ENCODE measurements at places on chromosomes 4 and X.
A peak's percentile ranks its signal among the peaks of the same experiment; 100 is the strongest.

- DNase-seq: no peak
Observed at GRCh38 chr4:95014068-95014467, 256.3 kb downstream of the BMPR1B start.

GRCh38 chr4:57249083-57249482 is 138.9 kb upstream of the IGFBP7 start:
- no peak for DNase-seq

GRCh38 chrX:30821116-30821515 is 67.9 kb downstream of the TAB3 start:
- no peak for DNase-seq

GRCh38 chrX:97155816-97156215 is 272.1 kb downstream of the RPA4 start:
- DNase-seq: no peak

DNA sequence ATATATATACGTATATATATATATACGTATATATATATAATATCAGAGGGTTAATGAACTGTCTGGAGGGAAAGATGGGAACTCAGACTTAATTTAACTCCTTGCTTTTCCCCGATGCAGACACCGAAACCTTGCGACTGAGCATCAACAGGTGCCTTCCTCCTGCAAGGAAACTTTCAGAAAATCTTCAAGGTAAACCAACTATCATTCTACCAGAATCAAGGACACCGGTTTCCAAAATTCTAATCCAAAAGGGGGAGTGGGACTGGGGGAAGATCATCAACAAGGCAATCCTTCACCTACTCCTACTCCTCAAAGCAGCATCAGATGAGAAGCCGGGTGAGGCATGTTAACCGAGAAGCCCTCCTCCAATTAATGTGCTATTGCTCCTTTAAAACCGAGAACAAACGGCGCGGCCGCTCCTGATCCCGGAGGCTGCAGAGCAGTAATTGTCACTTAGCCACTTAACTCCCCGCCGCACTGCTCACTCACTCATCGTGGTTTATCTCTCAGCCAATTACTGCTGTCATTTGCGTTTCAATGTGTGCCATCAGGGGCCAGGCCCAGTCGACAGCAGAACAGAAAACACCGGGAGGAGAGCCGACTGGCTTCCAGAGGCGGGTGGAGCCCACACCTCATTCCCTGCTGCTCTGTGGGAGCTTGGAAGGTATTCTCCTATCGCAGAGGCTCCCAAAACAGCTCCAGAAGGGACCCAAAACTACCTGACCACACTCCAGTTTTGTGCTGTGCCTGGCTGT is 61.7 kb downstream of the MAML3 start:
- peak; percentile 78 for DNase-seq

DNA sequence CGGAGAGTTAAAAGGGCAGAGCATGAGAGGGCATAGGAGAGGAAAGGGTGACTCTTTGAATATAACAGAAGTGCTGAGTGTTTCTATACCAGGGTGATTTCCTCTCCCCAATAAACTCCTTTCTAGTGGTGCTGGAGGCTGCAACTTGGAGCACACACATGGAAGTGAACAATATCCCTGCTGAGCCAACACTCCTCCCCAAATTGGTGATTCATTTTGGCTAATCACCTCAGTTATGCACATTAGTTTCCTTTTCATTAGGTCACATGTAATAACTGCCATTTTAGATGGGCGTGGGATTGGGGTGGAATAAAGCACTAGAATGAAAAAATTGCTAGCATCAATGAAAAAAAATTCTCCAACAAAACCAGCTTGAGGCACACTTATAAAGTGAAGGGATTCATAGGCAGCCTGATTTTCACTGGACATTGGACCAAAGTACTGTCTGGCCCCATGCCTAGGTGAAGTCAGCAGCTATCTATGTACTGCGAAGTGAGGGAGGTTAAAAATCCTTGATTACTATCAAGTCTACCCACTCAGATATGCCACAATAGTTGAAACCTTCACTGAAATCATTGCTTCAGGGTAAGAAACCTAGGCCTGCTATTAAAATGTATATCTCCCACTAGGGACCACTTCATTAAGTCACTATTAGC is 174.0 kb downstream of the GLUD2 start:
- no peak for DNase-seq

DNA sequence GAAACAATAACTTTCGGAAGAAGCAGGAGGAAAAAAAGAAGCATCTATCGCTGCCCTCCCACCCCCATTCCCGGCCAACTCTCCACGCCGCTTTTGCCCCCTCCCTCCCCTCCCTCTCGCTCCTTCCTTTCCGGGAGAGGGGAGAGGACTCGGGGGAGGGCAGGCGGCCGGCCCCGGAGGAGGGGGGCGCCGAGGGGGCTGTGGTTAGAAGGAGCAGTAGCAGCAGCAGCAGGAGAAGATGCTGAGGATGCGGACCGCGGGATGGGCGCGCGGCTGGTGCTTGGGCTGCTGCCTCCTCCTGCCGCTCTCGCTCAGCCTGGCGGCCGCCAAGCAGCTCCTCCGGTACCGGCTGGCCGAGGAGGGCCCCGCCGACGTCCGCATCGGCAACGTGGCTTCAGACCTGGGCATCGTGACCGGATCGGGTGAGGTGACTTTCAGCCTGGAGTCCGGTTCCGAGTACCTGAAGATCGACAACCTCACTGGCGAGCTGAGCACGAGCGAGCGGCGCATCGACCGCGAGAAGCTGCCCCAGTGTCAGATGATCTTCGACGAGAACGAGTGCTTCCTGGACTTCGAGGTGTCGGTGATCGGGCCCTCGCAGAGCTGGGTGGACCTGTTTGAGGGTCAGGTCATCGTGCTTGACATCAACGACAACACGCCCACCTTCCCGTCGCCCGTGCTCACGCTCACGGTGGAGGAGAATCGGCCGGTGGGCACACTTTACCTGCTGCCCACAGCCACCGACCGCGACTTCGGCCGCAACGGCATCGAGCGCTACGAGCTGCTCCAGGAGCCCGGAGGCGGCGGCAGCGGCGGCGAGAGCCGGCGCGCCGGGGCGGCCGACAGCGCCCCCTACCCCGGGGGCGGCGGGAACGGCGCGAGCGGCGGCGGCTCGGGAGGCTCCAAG is 1.3 kb downstream of the PCDH7 start:
- peak; percentile 23 for DNase-seq

DNA sequence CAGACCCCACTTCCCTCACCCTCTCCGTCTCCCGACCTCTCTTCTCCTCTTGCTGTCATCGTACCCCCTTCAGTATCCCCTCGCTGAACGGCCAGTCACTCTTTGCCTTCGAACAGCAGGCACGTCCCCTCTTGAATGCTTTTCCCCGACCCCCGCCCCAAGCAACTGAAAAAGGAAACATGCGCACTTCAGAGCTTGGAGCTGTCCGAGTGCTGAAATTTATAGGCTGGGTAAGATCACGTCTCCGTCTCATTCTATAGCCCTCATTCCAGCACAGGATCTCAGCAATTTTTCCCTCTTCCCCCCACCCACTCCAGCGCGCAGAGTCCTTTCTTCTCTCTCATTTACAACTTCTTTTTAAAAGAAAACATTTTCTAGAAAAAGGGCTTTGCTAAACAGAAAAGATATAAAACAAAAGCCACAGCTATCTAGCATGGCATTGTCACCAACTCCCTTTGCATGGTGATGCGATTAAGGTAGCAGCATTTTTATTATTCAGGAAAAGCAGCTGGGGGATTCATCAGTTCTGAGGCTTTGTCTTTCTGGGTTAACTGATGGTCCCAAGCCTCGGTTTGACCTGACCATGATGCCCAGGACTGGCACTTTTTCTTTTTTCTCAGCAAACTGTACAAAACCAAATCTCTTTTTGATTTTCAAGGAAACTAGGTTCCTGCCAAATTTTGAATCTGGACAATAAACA is at the start of gene GLRA2:
Gene GLRA2 (plus strand): TSS at position 247 of the 700 bp plus-strand sequence. CDS start 522 bp downstream, outside the sequence.
- peak; percentile 1 for DNase-seq

GRCh38 chr4:185339941-185340340 is 55.8 kb downstream of the LRP2BP start:
- DNase-seq: no peak

- DNase-seq: no peak
Observed at GRCh38 chr4:109298279-109299010, 4.0 kb downstream of the COL25A1 start.

- no peak for DNase-seq
Observed at GRCh38 chrX:125103693-125104092, 216.0 kb upstream of the TEX13C start.

- DNase-seq: no peak
Observed at GRCh38 chr4:55931043-55931442, 17.7 kb upstream of the CEP135 start.

DNA sequence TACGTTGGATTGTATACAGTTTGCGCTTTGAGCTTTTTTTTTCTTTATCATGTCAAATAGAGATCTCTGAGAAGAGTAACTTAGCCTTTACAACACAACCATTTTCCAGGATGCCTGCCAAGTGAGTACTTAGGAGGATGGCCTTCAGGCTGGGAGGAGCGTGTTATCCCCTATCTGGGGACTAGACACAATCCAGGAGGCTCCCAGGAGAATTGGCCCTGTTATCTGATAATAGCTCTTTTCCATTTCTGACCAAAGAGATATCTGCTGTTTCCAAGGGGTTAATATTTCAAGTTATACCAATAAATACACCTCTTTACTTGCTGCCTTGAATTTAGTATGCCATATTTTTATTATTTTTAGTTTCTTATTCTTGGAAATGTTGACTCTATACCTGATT is 169.5 kb upstream of the SMARCAD1 start:
- DNase-seq: no peak

- no peak for DNase-seq
Observed at GRCh38 chr4:8847331-8847730, 24.3 kb downstream of the HMX1 start.

Measured in lung microvascular endothelial cell (primary cell).